A549 treated with AZD2906 at 1 μM for 4 hours (cell line): ENCODE measurements at places on chromosomes 4 and X. TPM values are rescaled to one million over a fixed set of nuclear protein-coding genes. Genes with fewer than 3 reads are reported as not detected.

Gene DCHS2
- 0.01 to 0.03 TPM (median 0.03 TPM) in 3 of 5 replicates, not detected in the others for total RNA-seq

Gene FAM47E
- 0.10 to 0.21 TPM (median 0.15 TPM) in 5 replicates for total RNA-seq

Gene ZCCHC13
- total RNA-seq, result not detected in 5 replicates

Gene SEC31A
- total RNA-seq, result 77.0 to 90.1 TPM (median 82.5 TPM) in 5 replicates

Gene DGKK
- total RNA-seq, result 0.01 TPM in 1 of 5 replicates, not detected in the others

Gene LONRF3
- total RNA-seq, result 2.6 to 3.3 TPM (median 3.1 TPM) in 5 replicates

Gene PRRG1
- 4.3 to 6.8 TPM (median 5.5 TPM) in 5 replicates for total RNA-seq

Gene RBM47
- 24.1 to 31.9 TPM (median 29.2 TPM) in 5 replicates for total RNA-seq

Gene FHIP1A
- total RNA-seq, result 0.08 to 0.27 TPM (median 0.14 TPM) in 5 replicates

Gene UGT8
- 0.06 to 0.17 TPM (median 0.14 TPM) in 5 replicates for total RNA-seq

Gene SUPT20HL1
- not detected in 5 replicates for total RNA-seq

Gene UGT2B10
- 0.03 to 0.06 TPM in 2 of 5 replicates, not detected in the others for total RNA-seq

Gene TIGD2
- total RNA-seq, result 4.9 to 7.8 TPM (median 5.8 TPM) in 5 replicates
